ENCODE measurements at places on chromosomes 7 and 10.

- DNase-seq = no peak
These were observed 43.6 kb downstream of the THNSL1 start for GRCh38 chr10:25059990-25060389.

GRCh38 chr10:124245191-124245590 lies 151.8 kb upstream of the CHST15 start:
- DNase-seq = no peak

GRCh38 chr10:132543916-132544743 lies 6.5 kb downstream of the INPP5A start:
- DNase-seq = no peak

DNA sequence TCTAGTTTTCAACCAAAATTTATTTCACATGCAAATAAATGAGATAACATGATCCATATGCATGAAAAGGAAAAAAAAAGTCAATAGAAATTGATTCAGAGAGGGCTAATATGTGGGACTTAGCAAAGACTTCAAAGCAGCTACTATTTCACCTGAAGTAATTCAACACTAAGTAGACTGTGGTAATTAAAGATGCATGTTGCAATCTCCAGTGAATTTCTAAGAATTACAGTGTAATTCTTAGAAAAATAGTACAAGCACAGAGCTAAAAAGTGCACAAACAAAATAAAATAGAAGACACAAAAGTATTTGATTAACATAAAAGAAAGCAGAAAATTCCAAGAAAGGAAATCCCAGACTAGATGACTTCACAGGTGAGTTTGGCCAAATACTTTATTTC lies 25.7 kb downstream of the GPR22 start:
- no peak for DNase-seq

DNA sequence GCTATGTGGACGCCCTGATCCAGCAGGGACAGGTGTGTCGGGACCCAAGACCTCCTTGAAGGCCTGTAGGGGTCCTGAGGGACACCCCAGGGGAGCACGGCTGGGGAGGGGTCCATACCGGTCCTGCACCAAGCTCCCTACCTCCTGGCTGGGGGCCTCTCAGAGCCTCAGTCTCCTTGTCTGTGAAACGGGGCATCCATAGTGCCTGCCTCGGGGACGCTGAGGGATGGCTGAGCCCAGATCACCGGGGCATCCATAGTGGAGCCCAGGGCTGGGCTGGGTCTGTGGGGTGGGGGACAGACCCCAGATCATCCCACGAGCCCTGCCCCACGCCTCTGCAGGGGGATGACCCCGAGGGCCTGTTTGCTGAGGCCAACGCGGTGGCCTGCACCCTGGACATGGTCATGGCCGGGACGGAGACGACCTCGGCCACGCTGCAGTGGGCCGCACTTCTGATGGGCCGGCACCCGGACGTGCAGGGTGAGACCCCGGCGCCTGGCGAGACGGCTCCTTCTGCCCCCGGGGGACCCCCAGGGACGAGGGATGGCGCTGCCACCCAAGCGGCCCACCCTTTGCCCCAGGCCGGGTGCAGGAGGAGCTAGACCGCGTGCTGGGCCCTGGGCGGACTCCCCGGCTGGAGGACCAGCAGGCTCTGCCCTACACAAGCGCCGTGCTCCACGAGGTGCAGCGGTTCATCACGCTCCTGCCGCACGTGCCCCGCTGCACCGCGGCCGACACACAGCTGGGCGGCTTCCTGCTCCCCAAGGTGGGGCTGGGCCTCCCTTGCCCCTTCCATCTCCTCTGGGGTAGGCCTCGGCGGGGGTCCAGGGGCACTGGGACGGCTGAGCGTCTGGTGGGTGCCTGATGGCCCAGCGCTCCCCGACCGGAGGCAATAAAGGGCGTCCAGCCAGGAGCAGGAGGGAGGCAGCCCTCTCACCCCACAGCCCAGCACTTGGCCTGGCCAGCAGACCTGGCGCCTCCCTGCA lies 4.1 kb downstream of the CYP2W1 start:
- no peak for DNase-seq
